Activated naive CD8-positive, alpha-beta T cell treated with anti-CD3 and anti-CD28 coated beads, Interleukin-2, amount 10 ng/mL, durations not matched to agents 7 days and 5 days (primary cell): ENCODE measurements at places on chromosomes 16 and 17.

GRCh38 chr16:71297341-71297634, 8.1 kb upstream of the CMTR2 start:
- no peak for DNase-seq

GRCh38 chr16:68194251-68194650, 41.7 kb downstream of the ESRP2 start:
- DNase-seq = no peak

- peak; percentile 25 for DNase-seq
Observed at GRCh38 chr17:80364091-80364691, 50.8 kb upstream of the ENDOV start.

GRCh38 chr17:82913304-82914043, 73.7 kb upstream of the ZNF750 start:
- no peak for DNase-seq

- no peak for DNase-seq
Observed at GRCh38 chr16:26705346-26705745, 361.4 kb upstream of the C16orf82 start.

- no peak for DNase-seq
Observed at GRCh38 chr17:61253937-61254574, 145.6 kb upstream of the TBX2 start.

- no peak for DNase-seq
Observed at GRCh38 chr17:36127911-36128310, 24.3 kb downstream of the CCL4 start.
